ENCODE measurements at places on chromosomes 1 and 21. TPM values are rescaled to one million over a fixed set of nuclear protein-coding genes. Genes with fewer than 3 reads are reported as not detected.

The KIF21B gene
- total RNA-seq, result 12.0 TPM

The OR2G6 gene
- not detected for total RNA-seq

The NLRP3 gene
- 7.4 TPM for total RNA-seq

The GPX7 gene
- 35.1 TPM for total RNA-seq

The FCRL6 gene
- total RNA-seq, result not detected

The ZBTB21 gene
- 6.3 TPM for total RNA-seq

The RIPPLY3 gene
- total RNA-seq, result 5.1 TPM

The KCNH1 gene
- total RNA-seq, result 6.9 TPM

The ERICH3 gene
- total RNA-seq, result 0.14 TPM

DNA sequence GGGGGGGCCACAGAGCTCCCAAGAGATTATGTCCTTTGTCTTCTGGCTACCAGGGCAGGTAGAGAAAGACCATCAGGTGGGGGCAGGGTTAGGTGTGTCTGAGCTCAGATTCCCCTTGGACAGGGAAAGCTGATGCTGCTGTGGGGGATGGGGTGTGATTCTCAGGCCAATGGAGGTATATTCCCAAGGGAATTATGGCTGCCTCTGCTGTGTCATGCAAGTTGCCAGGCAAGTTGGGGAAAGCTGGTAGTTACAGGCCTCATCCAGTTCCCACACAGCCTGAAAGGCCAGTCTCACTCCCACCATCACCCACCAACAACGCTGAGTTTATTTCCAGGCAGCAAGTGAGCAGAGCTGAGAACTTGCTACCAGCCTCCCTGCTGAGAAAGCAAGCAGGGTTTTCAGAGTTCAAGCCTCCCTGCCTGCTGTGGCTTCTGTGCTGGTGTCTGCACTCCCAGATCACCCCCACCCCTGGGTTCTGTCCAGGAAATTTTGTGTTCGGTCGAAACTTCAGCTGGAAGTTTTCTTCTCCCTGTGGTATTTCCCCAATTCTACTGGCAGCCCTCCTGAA is 21.3 kb downstream of the IFI16 start:
- DNase-seq, result no peak

- no peak for DNase-seq
Measured at GRCh38 chr1:99674115-99675064, 28.5 kb downstream of the PALMD start.

DNA sequence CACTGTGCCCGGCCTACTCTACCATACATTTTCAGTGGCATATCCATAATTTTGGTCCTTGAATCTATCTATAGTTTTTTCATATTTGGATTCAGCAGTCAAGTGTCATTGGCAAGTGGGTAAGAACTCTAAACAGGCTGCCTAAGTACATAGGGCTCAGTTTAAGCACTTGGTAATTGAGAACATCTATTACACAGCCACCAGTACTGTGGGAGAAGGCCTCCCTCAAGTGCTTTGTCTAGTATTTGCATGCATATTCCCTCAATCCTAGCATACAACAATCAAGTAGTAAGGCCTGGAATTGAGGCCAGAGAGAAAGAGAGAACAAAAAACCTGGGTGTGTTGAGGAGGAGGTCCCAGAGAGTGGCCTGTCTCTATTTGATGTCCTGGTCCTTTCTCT is 325.2 kb downstream of the USP25 start:
- DNase-seq, result no peak

DNA sequence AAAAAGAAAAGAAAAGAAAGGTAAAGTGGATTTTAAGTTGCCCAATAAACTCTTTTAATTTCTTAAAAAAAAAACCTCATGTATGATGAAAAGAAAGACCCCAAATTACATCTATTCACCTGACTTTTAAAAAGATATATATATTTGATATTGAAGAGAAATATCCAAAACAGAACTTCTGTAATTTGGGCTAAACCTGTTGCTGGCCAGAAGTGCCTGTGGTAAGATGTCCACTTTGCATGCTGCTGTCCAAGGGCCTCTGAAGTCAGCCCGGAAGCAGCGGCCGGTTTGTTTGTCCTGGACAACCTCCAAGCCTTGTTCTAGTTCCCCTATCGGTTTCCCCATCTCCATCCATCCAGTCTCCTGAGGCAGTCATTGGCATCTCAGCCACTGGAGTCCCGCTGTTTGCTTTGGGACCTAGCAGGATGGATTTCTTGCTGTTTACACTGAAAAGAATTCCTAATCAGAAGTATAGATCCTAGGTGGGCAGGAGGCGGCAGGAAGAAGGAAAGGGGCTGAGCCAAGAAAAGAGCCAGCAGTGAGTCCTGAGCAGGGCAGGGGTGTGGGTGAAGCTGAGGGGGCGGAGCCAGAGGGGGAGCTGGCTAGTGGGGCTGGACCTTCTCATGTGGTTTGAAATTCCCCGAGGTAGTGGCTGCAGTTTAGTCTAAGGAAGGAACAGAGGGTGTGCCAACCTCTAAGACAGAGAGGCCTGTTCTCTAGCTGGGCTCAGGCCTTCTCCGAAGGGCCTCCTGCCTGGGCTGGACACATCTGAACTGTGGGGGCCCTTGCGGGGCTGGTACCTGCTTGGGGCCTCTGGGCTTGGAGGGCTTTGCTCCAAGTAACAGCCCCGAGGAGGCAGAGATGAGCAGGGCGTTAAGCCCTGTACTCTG is 3.3 kb downstream of the NCMAP start:
- DNase-seq, result no peak

- peak; percentile 47 for DNase-seq
Measured at GRCh38 chr1:61157468-61157987, 75.2 kb downstream of the NFIA start.

DNA sequence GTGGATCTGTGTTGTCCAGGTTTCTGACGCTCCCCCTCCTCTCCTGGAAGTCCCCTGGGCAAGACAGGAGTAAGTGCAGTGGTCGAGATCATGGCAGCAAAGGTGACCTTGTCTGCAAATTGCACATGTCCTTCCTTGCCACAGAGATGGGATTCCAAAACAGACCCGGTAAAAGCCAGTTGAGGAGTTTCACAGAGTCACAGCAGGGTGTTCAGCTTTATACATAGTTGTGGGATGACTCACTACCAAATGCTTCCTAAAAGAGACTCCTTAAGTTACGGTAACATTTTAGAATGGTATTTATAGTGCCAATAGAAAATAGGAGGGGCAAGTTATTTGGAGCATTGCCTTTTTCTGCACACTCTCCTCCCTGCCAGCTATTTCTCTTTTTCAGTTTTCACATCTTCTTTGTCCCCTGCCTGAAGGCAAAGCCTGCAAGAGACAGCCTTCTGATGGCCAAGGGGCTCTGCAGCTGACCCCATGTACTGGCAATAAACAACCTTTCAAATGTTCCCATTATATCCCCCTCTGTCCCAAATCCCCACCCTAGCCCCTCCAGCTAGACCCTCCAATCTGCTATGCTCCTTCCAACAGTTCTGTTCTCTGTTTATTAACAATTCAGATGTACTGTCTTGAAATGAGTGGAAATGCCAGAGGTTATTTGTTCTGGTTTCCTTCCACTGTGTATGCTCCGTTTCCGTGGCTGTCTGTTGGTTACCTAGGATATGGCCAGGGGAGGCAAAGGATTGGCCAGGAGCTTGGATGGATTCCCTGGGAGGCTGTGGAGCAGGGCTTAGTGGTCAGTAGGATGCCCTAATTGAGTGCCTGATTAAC is 115.0 kb downstream of the TGFB2 start:
- DNase-seq, result no peak

DNA sequence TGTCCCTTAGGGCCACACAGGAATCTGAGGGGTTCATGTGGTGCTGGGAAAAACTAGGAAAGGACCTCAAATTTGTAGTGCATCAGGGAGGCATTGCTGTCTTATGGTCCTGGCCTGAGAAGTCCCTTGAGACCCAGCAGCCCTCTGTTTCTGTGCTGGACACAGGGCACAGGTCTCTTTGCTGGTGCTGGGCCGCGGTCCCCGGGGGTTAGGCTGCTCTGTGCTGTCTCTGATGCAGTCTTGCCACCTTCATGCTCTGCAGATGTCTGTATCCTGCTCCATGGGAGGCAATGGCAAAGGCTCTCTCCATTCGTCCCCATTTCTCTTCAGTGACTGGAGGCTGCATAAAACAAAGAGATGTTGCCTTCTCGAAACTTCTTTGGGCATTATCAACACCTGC is 13.0 kb downstream of the EDARADD start:
- DNase-seq, result no peak

- DNase-seq, result no peak
Measured at GRCh38 chr1:98849969-98850636, 154.6 kb downstream of the PLPPR5 start.

DNA sequence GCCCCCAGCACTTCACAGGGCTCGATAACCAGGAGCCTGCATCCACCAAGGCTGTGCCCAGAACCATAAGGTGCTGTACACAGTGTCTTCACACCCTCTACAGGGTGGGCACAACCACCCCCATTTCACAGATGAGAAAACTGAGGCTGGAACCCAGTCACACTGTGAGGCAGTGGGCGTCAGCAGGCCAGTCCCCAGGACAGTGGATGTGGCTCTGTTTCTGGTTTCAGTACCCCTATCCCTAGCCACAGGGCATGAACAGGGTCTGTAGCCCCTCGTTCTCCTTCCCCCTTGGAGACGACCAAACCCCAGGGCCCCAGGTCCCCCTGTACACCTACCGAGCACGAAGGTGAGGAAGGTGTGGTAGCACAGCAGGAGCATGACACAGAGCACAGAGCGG is 27.6 kb downstream of the TTC39A start:
- DNase-seq, result no peak

DNA sequence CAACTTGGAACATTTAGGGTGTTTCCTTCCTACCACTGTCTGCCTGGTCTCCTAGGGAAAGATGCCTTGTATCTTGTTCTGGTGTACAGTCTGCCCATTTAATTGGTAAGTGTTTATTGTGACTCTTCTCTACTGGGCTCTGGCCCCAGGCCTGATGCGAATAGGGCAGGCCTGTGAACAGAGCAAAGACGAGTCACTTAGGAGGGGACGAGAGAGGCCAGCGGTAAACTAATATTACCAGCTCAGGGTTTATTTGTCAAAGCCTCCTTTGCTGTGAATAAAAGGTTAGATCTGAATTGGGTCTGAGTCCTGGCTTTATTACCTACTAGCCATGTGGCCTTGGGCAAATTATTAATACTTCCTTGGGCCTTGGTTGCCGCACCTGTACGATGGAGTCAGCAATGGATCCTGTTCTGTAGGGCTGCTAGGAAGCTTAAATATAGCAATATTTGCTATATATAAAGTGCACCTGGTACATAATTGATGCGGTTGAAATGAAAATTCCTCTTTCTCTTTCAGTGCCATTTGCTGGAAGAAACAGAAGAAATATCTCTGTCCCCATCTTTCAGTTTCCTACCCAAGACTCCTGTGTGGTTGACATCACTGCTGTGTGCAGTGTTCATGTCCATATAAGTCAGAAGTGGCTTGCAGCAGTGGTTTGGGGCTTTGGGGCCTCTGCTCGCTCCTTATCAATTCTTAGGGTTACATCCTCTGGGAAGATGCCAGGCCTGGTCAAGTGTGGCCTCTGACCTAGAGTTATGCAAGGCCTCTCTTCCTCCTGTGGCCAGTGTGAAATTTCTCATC is 32.4 kb downstream of the MAPKAPK2 start:
- DNase-seq, result no peak

Measured in epithelial cell of proximal tubule (primary cell).